ENCODE measurements at places on chromosomes 13 and 19. TPM values are rescaled to one million over a fixed set of nuclear protein-coding genes. Genes with fewer than 3 reads are reported as not detected.

- no peaks in the 10 kb centered on the region for H3K4me1 ChIP-seq
- DNase-seq: no peak
- H3K27me3 ChIP-seq: no peaks in the 10 kb centered on the region
- H3K36me3 ChIP-seq: peaks cover 42% of the 10 kb centered on the region
- no peak overlapping the region for H3K4me3 ChIP-seq
- no peak overlapping the region for H3K27ac ChIP-seq
Measured at GRCh38 chr19:49554701-49555181, 25.6 kb downstream of the NOSIP start.

GAPDHS gene
- total RNA-seq: not detected

ZNF549 gene
- 9.2 TPM for total RNA-seq

DNA sequence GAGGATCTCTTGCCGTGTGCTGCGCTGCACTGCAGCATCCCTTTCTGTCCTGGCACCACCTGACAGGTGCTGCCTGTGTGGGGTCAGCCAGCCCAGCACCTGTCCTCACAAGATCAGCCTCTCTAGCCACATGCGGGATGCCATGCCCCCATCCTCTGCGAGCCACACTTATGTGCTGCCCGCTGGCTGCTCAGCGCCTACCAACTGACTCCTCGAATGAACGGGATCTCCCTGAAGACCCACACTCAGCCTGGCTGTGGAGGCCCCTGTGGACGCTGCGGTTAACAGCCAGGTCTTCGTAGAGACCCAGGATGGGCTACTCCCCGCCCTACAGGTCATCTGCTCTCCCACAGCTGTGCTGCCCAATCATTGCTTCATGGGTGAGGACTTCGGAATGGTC, 106.1 kb downstream of the DOCK9 start:
- DNase-seq: no peak
- no peaks in the 10 kb centered on the region for H3K36me3 ChIP-seq
- H3K27ac ChIP-seq: no peak overlapping the region
- H3K27me3 ChIP-seq: no peaks in the 10 kb centered on the region

- DNase-seq: peak; percentile 91
- H3K36me3 ChIP-seq: peaks cover 4% of the 10 kb centered on the region
- H3K27ac ChIP-seq: peak overlapping the region; percentile 77
- H3K4me3 ChIP-seq: peak overlapping the region; percentile 87
- H3K27me3 ChIP-seq: no peaks in the 10 kb centered on the region
Measured at GRCh38 chr19:48271531-48272151, 1.8 kb downstream of the ZNF114 start.

KCNK6 gene
- 8.9 TPM for total RNA-seq

DOCK6 gene
- 183 TPM for total RNA-seq

Measured in endodermal cell (in vitro differentiated cells).